ENCODE measurements at places on chromosomes 7 and 10.

DNA sequence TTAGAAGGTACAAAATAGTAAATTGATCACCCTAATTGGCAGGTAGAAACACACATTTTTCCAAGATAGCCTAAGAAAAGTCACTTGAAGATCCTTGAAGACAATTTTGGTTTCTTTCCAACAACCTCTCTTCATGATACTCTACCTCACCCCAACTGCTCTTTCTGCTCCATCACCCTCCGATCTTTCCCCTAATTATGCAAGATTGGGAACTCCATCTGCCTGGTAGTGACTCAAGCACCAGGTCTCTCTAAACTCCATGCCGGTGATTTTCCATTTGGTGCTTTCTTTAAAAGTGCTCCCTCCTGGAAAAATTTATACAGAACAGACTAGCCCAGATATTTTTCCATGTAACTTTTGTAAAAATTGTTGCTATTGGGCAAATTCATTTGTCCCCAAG is 1.1 kb upstream of the AKR1B1 start:
- DNase-seq = no peak

- no peak for DNase-seq
Measured at GRCh38 chr10:130233426-130233825, 97.2 kb downstream of the GLRX3 start.

- no peak for DNase-seq
Measured at GRCh38 chr7:103729026-103729425, 260.4 kb downstream of the RELN start.

GRCh38 chr7:45617166-45617565 is 43.0 kb downstream of the ADCY1 start:
- no peak for DNase-seq

DNA sequence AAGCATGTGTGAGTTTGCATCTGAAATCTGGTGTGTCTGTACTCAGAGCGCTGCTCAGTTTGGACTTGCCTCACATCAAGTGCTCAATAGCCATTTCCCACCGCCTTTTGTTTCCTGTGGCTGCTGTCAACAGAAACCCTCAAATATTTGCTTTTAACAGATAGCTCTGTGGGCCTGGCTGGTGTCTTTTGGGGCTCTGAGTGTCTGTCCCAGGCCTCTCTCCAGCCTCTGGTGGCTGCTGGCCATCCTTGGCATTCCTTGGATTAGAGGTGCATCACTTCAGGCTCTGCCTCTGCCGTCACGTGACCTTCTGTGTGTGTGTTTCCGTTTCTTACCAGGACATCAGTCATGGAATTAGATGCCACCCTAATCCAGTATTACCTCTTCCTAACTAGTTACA is 9.3 kb downstream of the YKT6 start:
- DNase-seq = no peak

DNA sequence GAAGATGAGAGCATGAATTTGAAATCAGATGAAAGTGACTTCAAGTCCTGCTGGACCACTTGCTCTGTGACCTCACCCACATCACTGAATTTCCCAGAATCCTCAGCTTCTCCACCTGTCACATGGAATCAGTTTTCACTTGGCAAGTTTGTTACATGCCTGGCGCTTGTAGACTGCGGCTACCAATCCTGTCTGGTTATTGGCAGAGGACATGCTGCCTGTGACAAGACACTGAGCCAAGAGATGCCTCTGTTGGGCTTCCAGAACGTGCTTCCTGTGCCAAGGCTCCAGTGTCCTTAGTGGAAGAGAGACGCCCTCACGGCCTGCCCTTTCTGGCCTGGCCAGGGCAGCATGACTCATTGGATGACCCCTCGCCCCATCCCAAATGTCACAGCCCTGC is 4.4 kb upstream of the MYL10 start:
- DNase-seq = no peak

DNA sequence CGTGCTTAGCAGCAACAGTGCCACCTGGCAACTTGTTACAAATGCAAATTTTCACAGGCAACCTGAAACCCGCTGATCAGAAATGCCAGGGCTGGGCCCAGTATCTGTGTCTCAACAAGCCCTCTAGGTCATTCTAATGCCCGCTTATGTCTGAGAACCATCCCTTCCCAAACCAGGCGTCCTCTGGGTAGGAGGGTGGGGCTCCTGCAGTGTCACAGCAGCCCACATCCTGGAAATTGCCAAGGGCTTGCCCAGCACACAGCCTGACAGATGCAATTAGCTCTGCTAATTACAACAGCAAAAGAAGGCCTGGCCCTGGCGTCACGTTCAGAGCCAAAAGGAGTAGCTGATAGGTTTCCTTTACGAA is 15.9 kb downstream of the ITPRIP start:
- DNase-seq = no peak

- DNase-seq = no peak
Measured at GRCh38 chr7:90242369-90243168, 2.4 kb upstream of the CFAP69 start.

GRCh38 chr7:11175887-11176286 is 202.2 kb downstream of the PHF14 start:
- DNase-seq = no peak

DNA sequence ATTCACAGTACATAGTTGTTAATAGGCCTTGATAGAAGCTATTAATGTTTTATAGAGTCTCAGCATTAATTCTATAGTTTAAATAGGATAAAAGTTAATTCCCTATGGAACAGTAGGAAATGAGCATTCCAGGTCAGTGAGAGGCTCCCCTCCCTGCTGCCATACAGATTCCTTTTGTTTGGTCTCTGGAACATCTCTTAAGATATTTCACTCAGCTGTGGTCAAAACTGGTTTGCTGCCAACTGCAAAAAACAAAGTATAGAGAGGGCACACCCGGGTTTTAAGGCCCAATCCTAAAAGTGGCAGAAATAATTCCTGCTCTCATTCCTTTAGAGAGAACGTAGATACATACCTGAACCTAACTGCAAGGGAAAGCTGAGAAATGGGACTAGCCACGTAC is 51.3 kb downstream of the MDFIC start:
- DNase-seq = no peak

- no peak for DNase-seq
Measured at GRCh38 chr7:149007611-149008010, 20.7 kb downstream of the PDIA4 start.

- no peak for DNase-seq
Measured at GRCh38 chr10:110348336-110348735, 43.6 kb upstream of the SMNDC1 start.

- DNase-seq = no peak
Measured at GRCh38 chr10:90141791-90142190, 440.4 kb downstream of the KIF20B start.

GRCh38 chr7:142516038-142516501 is 233.2 kb upstream of the PRSS1 start:
- DNase-seq = no peak

DNA sequence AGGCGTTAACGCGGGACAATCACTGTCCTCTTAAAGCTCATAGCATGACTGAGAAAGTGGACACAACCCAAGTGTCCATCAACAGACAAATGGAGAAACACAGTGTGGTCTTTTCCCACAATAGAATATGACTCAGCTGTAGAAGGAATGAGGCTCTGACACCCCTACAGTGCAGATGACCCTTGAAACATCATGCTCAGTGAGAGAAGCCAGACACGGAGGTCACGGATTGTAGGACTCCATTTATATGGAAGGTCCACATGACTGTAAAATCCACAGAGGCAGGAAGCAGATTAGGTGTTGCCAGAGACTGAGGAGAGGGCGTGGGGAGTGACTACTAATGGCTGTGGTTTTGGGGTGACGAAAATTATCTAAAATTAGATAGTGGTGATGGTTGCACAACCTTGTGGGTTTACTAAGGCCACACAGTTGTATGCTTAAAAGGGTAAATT is 6.1 kb upstream of the NCAPG2 start:
- DNase-seq = no peak

GRCh38 chr10:97911217-97911616 is 61.6 kb downstream of the GOLGA7B start:
- no peak for DNase-seq

- DNase-seq = no peak
Measured at GRCh38 chr7:44067064-44067951, 1.9 kb upstream of the PGAM2 start.

GRCh38 chr10:48691812-48692528 is 7.3 kb downstream of the WDFY4 start:
- no peak for DNase-seq

GRCh38 chr7:1727812-1728570 is 57.9 kb downstream of the ELFN1 start:
- no peak for DNase-seq

DNA sequence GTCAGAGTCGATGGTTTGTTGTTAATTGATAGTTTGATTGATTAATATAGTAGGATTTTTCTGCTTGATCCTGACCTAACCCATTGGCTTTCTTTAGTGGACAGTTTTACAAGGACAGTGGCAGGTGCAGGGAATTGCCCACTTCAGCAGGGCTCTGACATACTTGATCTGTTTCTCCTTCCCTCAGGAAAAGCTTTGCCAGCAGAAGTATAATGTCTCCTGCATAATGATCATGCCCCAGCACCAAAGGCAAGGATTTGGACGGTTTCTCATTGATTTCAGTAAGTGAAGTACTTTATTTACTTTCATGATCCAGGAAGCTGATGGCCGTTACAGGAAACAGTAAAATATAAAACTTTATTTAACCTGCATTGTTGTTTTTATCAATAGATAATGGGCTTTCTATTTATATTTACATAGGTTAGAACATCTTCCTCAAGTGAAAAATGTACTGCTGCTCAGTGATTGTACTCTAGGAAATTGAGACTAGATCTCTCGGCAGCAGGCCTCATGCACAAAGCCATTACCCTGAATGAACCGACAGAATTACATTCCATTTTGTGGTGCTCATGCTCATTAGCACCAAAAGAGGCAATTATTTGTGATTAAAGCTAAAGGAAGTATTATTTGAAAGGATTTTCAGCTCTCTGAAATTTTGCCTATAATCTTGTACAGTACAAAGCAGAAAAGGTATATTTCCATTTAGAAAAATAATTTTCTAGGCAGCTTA is 122.5 kb upstream of the SAMD8 start:
- no peak for DNase-seq

GRCh38 chr7:39341083-39341482 is 225.1 kb upstream of the YAE1 start:
- no peak for DNase-seq

- DNase-seq = no peak
Measured at GRCh38 chr7:150733482-150734095, 3.6 kb upstream of the GIMAP5 start.

DNA sequence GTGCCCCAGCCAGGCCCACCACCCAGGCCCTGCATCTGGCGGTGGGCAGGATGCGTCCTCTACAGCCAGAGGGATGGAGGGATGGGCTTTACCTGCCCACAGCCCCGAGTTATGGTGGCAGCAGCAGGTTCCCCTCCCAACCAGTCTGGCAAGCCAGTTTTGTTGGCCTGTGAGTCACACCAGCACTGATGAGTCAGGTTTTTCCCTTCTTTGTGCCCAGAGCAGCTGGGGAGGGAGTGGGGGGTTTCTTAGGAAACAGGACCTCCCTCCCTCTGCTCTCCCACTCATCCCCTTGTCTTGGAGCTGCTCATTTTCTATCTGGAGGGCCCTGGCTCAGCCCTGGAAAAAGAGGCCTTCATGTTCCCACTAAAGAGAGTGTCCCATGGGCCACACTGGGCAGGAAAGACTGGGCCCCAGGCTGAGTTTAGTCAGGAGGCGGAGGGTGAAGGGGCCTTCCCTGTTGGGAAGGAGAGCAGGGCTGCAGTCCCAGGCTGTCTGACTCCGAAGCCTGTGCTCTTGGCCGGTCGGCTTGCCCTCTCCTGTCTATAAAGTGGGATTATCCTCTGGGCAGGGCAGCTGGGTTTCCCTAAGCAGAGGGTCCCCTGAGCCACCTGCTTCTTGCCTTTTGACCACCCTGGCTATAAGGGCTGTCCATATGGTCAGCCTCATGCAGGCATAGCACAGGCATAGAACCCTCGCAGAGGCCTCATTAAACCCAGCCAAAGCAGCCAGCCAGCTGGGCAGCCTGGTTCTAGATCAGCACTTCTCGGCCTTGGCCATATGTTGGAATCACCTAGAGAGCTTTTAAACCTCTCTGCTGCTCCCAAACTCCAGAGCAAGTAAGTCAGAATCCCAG is 30.2 kb upstream of the ANKRD2 start:
- DNase-seq = no peak

DNA sequence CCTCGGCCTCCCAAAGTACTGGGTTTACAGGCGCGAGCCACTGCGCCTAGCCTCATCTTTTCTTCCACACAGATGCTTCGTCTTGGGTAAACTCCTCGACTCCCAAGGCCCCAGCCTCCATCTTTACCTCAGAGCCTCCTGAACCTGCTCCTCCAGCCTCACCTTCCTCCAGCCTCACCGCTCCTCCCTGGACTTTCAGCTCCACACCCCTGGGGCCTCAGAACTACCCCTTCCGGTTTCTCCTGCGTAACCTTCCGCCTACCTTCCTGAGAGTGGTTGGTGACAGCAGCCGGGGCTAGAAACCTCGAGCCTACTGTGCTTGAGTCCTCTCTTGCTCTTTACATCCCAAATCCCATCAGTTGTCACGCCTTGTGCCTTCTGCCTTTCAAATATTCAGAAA is 45.8 kb downstream of the FKBP6 start:
- DNase-seq = no peak

GRCh38 chr7:31683445-31684225 is 3.4 kb upstream of the PPP1R17 start:
- no peak for DNase-seq

GRCh38 chr10:114839901-114840300 is 18.3 kb downstream of the FHIP2A start:
- DNase-seq = no peak

DNA sequence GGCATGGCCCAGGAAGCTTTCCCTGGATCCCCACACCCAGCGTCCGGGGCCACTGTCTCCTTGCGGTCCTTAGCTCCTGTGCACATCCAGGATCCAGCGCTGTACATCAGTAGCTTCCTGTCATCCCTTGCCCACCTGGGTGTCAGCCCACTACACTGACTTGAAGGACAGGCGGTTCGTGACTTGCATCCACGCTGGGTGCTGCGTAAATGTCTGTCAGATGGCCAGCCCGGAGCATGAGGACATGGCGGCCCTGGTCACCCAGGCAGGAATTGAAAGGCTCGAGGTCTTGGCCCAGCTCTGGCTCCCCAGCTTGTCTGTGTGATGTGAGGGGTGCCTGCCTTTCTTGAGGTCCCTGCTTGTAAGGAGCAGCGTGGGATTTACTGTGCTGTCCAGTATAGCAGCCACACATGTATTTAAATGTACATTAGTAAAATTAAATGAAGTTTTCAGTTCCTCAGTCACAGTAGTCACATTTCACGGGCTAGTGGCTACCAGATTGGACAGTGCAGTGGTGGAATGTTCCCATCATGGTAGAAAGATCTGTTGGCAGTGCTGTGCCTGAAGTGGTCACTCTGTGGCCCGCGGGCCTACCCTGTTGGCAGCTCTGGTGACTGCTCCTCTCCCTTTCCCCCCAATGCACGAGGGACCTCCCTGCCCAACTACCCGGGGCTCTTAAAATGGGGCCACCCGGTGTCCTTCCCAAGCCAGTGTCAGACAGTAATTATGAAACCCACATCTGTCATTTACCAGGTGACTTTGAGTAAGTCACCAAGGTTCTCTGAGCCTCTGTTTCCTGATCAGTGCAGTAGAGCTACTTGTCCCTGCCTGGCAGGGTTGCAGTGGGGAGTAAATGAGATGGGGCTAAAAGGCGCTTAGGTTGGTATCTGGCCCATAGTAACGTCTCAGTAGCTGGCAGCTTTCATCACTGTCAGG is 97.8 kb upstream of the PPIF start:
- no peak for DNase-seq

All from activated gamma-delta T cell treated with Interleukin-2 at 50 U/mL for 16 hours (primary cell).